GM04503 (cell line): ENCODE measurements at places on chromosomes 1 and 21.

DNA sequence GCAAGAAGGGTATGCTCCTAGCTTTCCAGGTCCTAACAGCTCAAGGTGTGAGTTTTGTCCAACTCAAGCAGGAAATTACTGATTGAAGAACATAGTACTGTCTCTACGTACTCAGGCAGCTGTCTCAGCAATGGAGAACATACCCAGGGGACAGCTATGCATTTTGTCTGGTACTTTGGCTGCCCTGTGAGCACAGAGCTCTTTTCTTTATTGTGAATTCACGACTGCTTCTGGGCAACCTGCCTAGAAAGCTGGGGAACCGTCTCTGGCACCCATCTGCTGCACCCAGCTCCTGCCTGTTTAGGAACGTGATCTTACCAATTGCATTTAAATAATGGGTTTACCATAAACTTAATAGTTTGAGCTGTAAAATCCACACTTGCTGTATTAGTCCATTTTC lies 258.1 kb downstream of the HHAT start:
- DNase-seq = no peak

- no peak for DNase-seq
Observed at GRCh38 chr21:42300956-42301355, 14.3 kb downstream of the TFF3 start.

DNA sequence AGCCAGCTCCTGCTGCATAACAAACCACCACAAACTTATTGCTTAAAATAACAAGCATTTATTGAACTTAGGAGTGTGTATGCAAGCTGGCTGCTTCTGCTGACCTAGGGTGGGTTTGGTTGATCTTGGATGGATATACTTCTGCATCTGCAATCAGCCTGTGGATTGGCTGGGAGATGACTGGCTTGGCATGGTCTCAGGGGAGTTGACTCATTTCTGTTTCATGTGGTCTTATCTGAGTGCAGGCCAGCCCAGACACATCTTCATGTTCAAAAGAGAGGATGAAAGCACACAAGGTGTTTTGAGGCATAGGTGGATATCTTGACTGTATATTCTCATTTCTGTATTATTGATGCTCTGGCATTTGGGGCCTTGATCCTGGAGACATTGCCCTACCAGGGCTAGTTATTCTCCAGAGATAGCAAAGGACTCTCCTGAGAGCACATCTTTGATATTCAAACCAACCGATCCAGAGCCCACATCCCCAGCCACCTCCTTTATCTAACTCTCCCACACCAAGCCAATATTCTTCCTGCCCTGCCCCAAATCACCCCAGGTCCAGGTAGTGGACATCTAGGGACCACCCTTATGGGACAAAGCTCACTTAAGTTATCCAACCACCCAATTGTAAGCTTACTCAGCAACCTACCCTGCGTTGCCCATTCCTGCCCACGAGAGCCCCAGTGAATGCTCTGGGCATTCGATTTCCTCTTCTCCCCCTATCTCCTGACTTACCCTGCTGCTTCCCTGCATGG lies 350.8 kb downstream of the PTPRU start:
- no peak for DNase-seq

GRCh38 chr1:7145947-7146346 lies 360.7 kb downstream of the CAMTA1 start:
- no peak for DNase-seq

DNA sequence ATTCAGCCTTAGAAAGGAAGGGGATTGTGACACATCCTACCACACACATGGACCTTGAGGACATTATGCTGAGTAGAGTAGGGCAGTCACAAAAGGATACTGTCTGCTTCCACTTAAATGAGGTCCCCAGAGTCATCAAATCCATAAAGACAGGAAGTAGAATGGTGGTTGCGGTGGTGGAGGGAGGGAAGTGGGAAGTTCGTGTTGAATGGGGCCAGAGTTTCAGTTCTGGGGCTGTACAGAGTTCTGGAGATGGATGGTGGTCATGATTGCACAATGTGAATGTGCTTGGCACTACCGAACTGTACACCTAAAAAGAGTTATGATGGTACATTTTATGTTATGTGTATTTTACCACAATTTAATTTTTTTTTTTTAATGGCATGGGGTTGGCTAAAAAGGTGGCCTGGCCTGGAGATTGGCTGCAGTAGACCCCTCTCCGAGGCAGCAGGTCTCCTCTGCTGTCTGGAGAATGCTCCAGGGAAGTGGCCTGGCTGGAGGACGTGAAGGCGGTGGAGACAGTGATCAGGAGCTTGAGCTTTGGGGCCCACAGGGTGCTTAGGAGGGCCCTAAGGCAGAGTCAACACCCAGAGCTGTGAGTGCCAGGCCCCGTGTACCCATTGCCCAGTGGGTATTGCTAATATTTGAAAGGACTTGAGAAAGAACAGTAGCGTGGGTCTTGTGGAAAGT lies 30.4 kb downstream of the IFNGR2 start:
- DNase-seq = no peak

DNA sequence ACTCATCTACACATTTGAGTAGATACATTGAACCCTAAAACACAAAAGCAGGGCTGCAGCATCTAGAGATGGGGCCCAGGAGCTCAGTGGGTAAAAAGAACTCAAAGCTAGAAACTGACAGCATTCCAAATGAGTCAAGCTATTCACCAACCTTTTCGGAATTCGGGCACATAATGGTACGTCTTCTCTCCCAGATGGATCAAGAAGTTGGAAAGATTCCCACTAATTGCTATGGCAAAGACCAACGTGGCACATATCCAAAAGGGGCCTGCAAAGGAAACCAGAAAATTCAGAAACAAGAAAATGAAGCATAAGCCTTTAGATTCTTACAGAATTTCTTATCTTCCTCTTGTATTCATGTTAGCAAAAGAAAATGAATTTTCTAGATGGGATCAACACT lies 18.4 kb downstream of the YIPF1 start:
- no peak for DNase-seq
